Mucosa of descending colon (tissue), 3 donors: ENCODE measurements at places on chromosomes 1 and 21. TPM values are rescaled to one million over a fixed set of nuclear protein-coding genes. Genes with fewer than 3 reads are reported as not detected.

Gene AMY2B
- total RNA-seq = 11.6 TPM

DNA sequence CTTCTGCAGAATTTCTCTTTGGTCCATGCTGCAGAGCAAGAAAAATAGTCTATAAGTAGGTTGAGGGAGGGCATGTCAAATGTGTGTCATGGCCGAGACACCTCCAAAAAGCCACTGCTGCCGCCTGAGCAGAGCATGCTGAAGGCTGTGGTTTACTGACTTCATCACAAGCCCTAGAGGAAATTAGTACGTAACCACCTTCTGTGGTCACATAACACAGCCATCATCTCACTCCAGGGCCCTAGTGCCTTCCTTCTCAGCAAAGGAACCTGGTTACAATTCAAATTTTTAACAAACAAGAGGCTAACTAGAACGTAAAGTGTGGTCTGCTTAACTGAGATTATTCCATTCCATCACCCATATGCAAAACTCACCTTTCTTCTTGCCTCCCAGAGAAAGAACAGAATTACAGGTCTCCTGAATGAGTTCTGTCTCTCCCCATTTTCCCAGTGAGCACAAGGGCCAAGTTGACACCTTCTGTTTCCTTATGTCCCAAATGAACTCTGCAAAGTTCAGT is at the start of gene PTPN22:
TSS of gene PTPN22 (minus strand) at position 116 of the 517 bp plus-strand sequence.
- DNase-seq = peak; percentile 56

DNA sequence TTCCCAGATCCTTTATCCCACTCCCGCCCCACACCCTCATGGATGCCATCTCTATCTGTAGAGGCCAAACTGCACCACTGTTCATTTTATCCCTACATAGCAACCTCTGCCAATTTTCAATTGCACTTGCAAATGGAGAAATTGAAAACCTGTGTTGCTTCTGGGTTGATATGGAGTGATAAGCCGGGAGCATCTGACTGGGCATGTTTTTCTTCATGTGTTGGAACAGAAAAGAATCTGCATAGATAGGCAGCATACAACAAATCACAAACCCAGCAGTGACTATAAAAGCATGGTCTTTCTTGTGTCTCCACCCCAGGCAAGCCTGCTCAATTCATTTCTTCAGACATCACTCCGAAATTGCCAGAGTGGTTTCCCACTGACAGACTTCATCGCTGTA is 608.8 kb upstream of the CAMK1G start:
- no peak for DNase-seq

GRCh38 chr1:95512925-95513324 is 278.9 kb downstream of the RWDD3 start:
- DNase-seq = no peak
